ENCODE measurements at places on chromosomes 13 and 19.

DNA sequence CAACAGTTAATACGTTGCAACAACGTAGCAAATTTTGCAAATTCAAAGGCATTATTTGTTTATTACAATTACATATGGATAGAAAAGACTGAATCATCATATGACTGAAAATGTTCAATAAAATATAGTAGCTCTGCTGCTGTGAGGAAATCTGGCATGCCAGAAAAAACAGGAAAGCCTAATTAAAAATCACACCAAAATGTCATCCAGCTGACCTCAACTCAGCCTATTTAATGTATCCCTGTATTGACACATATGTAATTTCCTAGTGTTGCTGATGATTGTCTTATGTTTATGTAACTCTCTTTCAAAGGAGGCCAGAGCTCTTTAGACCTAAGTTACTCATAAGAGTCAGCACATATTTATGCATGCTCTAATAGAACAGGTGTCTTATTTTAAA lies 495.0 kb downstream of the PCDH17 start:
- no peak for DNase-seq

DNA sequence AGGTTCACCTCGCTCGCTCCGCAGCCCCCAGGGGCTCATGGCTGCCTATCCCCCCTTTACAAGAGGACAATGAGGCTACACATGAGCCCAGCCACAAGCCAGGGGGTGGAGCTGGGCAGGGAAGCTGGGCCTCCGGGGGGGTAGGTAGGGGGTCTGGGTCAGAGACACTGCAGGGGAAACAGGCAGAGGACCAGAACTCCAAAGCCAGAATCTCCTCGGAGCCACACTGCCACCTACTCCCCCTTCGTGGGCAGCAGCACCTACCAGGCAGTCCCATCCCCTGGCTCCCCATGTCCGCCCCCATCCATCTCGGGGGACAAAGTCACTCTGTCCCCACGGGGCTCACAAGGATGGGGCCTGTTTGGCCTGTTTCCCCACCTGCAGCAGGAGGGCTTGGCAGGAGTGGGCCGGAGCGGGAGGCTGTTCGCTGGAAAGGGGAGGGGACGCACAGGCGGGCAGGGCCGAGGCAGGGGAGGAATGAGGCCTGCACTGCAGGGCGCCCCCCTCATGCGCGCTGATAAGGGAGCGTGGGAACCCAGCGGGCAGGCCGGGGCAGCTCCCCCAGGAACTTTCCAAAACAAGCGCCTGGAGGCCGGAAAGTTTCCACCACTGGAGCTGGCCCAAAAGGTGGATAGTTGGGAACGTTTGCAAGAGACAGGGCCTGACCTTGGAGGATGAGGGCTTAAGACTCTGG lies 545 bp upstream of the ISYNA1 start:
- peak; percentile 35 for DNase-seq

- no peak for DNase-seq
Observed at GRCh38 chr13:59633290-59633689, 530.4 kb downstream of the DIAPH3 start.

GRCh38 chr13:46576762-46577161 lies 23.8 kb downstream of the LRCH1 start:
- no peak for DNase-seq

- DNase-seq: no peak
Observed at GRCh38 chr19:45305421-45305820, 17.3 kb downstream of the CKM start.

- DNase-seq: no peak
Observed at GRCh38 chr13:100363285-100363711, 225.3 kb downstream of the GGACT start.

- no peak for DNase-seq
Observed at GRCh38 chr13:69677343-69677742, 430.3 kb upstream of the ATXN8OS start.

DNA sequence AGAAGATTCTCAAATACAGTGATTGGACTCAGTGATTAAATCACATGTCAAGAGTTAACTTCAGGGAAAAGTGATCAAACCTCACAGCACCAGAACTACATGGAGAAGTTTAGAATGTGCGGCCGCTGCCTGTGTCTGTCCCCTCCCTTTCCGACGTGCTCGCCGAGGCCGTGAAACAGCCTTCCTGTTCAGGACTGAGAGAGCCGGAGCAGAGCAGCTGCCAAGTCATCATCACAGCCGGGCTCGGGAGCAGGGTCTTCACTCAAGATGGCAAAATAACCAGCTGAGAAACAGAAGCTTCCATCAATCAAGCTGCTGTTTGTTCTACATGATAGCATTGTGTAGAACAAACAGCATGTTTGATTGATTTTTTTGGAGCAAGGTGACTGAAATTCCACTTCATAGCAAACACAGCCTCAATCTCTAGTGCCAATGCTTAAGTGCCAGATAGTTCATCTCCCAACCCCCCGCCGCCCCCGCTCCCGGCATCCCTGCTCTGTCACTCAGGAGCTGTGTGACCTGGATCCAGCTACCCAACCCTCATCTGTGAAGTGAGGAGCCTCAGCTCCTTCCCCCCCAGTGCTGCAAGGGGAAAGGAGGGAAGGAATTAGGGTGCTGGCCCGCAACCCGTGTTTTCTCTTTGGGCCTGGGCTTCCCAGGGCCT lies 70.6 kb downstream of the HSPH1 start:
- DNase-seq: no peak

- no peak for DNase-seq
Observed at GRCh38 chr19:30376272-30376671, 4.1 kb downstream of the ZNF536 start.

GRCh38 chr13:57925250-57925649 lies 293.7 kb downstream of the PCDH17 start:
- DNase-seq: no peak

DNA sequence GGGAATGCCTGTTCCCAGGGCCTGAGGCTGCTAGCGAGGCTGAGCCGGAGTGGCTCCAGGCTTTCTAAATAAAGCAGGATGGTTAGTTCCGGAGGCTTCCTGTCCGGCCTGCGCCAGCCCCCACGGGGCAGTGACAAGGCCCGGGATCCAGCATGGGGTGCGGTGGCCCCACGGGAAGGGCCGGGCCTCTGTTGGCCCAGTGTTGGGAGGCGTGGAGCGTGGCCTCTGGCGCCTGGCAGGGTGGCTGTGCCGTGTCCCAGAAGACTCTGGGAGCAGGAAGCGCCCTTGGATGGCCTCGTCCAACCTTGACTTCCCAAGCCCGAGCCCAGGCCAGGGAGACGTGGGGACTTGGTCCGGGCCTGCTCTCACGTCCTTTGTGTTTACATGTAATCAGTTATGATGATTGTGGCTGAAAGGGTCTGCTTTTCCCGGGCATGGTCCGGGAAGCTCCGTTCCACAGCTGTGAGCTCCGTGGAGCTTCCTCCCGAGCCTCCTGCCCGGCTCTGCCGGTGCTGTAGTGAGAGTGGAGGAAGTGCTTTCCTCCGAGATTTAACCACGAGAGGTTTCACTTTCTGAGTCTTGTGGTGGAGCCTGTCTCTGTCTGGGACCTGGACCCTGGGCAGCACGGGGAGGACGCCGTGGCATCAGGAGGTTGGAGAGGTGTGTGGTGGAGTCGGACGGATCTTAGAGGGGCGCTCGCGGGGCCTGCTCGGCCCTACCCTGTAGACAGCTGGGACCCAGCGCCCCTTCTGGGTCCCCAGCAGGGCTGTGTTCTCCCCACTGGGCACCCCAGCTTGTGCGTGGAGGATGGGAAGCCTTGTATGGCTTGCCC lies 4.6 kb downstream of the GNA11 start:
- no peak for DNase-seq

DNA sequence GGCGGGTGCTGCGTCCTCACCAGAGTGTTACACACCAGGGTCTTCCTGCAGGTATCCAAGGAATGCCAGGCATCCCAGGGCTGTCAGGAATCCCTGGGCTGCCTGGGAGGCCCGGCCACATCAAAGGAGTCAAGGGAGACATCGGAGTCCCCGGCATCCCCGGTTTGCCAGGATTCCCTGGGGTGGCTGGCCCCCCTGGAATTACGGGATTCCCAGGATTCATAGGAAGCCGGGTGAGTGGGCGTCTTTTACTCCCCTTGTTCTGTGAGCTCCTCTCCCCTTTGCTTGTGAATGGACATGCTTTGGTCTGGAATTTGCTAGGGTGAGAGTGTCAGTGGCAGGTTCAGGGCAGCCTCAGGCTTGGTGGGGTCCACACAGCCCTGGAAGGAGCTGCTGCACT lies 75.9 kb downstream of the RAB20 start:
- DNase-seq: no peak

DNA sequence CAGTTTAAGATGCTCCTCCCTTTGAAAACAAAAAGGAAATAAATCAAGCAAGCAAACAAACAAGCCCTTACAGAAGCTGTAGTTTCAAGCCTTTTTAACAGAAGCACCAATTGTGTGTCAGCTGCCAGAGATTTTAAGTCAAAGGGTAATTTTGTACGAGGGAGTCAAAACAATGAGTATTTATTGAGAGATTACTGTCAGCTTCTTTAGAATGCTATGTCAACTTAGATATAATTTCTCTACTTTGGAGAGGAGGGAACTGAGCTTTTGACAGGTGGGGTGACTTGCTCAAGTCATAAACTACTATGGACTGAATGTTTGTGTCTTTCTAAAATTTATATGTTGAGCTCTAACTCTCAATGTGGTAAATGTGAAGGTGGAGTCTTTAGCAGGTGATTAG lies 10.5 kb upstream of the CBY2 start:
- DNase-seq: no peak

GRCh38 chr13:67662997-67663396 lies 432.9 kb upstream of the PCDH9 start:
- DNase-seq: no peak

GRCh38 chr13:23271331-23271730 lies 90.6 kb downstream of the SGCG start:
- no peak for DNase-seq

- no peak for DNase-seq
Observed at GRCh38 chr13:48585456-48585840, 52.6 kb upstream of the RCBTB2 start.

DNA sequence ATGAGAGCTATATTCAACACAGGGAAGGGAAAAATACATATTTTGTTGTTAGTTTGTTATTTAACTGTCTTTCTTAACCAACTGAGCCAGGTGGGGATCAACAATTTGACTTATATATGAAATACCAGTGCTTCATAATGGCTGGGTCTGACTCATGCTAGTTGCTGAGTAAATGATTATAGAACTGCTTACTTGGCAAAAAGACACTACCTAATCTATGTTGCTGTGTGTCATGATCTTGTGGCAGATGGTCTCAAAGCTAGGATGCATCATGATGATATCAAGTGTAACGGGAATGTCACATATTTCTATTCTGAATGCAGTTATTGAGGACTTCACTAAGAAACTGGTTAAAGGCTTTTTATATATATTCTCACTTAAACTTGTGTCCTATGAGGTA lies 727.4 kb upstream of the SLITRK1 start:
- DNase-seq: no peak

- no peak for DNase-seq
Observed at GRCh38 chr13:58869566-58869965, 1238.0 kb downstream of the PCDH17 start.

GRCh38 chr13:29993196-29993595 lies 142.8 kb upstream of the UBL3 start:
- DNase-seq: no peak

GRCh38 chr19:57583104-57583520 lies 833 bp upstream of the ZIK1 start:
- DNase-seq: no peak

GRCh38 chr19:33152176-33152575 lies 20.3 kb downstream of the WDR88 start:
- no peak for DNase-seq

DNA sequence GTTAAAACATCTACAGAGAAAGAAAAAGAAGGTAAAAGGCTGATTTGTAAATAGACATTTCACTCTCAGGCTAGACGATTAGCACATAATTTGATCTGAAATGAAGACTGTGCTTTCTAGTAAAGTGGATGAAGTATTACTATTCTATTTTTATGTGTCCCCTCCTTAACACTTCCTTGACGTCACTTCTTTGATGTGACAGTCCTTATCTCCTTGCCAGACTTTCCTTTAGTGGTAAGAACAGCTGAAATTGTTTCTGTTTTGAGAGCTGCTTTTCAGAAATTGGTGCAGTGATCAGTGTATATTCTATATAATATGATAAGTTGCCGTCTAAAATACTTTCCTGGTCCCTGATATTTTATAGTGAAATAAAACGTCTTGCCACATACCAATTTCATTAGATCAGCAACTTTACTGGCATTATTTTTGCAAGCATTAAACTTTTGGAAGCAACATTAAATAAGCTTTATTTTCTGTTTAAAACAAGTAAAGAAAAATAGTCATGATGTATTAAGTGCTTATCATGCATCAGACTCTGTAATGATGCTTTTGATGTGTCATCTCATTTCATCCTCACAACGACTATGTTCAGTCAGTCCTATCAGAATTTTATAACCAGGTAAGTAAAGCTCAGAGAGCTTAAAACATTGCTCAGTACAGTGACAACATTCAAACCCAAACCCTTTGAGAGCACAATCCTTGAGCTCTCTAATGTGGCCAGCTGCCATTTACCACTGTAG lies 210.3 kb upstream of the PCDH9 start:
- DNase-seq: no peak

DNA sequence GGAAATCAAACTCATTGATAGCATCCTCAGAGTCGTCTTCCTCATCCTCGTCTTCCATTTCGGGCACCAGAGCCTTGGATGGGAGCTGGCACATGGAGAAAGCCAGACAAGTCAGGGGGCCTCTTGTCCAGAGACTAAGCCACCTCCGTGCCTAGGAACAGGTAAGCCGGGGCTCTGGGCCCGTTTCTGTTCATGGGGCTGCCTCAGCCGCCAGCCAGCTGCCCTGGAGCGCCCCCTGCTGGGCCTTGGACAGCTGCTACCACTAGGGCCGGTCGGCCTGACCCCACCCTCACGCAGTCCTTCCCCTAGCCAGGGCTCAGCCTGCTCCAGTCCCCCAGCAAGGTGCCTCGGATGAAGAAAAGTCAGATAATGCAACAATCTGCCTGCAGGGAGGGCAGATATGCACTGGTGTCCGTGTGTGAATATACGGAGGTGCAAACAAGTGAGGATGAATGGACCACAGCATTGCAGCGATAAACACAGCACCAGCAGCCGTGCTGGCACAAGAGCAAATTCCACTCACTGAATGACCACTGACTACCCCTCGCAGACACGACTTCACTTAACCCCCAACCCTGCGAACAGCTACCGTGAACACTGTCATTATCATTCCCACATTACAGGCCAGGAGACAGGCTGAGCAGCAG lies 11.9 kb upstream of the PRKD2 start:
- peak; percentile 93 for DNase-seq

GRCh38 chr13:21576426-21576825 lies 27.5 kb downstream of the MICU2 start:
- DNase-seq: no peak

DNA sequence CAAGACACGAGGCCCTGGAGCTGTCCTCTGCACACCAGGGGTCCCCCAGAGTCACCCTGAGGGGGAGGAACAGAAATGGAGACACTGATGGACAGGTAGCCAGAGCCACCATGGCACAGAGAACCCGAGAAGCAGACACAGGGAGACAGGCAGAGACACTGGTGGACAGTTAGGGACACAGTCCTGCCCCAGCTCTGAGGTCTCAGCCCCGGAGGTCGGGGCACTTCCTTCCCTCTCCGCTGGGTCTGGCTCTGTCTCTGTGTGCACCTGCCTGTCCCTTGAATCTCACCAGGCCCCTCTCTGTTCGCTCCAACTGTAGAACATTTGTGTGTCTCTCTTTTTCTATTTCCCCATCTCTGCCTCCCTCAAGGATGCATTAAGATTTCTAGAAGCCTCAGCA lies 4.6 kb downstream of the KLK14 start:
- DNase-seq: no peak

GRCh38 chr19:16901491-16902175 lies 12.8 kb downstream of the F2RL3 start:
- DNase-seq: no peak

- DNase-seq: no peak
Observed at GRCh38 chr19:13744174-13744573, 20.1 kb upstream of the MRI1 start.

Data from glutamatergic neuron (in vitro differentiated cells).